ENCODE measurements at places on chromosomes 12 and 14.

- no peak for DNase-seq
Observed at GRCh38 chr12:53955036-53955775, 503 bp downstream of the HOXC12 start.

GRCh38 chr14:82661258-82661657, 1127.6 kb upstream of the SEL1L start:
- DNase-seq: no peak

- DNase-seq: no peak
Observed at GRCh38 chr14:105475269-105476096, 862 bp downstream of the CRIP2 start.

DNA sequence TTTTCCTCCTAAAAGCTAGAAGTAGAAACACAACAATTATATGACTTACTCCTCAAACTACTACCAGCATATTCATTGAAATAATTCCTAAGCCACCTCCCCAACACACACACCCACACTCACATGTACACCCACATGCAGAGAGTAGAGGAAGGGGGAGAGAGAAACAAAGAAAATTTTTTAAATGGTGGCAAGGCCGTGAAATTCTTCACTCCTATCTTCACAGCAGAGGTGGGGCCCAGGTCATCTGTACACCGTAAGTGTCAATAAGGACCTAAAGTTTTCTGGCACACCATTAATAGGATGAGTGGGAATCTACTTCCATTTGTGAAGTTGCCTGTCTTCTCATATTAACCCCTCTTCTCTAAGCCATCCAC, 73.9 kb upstream of the EGLN3 start:
- no peak for DNase-seq

- DNase-seq: no peak
Observed at GRCh38 chr12:442235-442884, 17.4 kb upstream of the B4GALNT3 start.

- DNase-seq: no peak
Observed at GRCh38 chr14:31930493-31931240, 146.4 kb upstream of the ARHGAP5 start.

GRCh38 chr12:30909349-30910037, 17.1 kb upstream of the TSPAN11 start:
- no peak for DNase-seq

DNA sequence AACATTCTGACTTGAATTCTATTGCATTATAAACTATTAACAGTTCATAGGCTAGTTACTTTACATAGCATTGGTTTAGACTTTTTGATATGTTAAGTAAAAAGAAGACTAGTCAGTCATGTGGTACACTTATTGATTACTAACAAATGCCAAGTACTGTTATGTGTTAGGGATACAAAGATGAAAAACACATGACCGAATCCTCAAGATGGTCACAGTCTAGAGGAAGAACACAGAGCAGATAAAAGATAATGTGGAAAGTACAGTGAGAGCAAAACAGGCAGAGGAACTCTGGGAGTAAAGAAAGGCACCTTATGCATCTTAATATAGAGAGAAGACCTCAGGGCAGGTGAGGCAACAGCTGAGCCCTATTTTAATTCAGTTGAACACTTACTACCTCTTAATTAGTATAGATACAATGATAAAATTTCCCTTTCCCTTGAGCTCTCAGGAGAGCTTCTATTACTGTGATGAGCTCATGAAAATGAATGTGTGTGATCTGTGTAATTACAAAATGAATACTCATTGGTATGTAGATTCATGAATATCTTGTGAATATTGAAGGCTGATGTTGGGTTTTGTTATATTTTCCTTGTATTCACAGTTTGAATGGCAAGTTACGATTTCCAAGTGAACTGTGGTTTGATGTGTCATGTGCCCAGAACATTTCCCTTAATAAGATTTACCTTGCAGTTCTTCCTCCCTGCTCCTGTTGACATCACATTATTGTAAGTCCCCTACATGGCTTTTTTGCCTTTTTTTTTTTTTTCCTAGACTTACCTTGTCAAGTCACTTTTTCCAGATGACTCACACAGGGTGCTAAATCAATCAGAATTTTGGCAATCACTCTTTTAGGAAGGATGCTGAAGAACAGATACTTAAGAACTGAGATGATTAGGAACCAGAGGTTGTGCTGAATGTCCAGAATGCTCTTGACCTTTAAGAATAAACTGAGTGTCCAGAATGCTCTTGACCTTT, 29.5 kb upstream of the MSRB3 start:
- no peak for DNase-seq

GRCh38 chr12:76402259-76402658, 54.0 kb upstream of the BBS10 start:
- no peak for DNase-seq

DNA sequence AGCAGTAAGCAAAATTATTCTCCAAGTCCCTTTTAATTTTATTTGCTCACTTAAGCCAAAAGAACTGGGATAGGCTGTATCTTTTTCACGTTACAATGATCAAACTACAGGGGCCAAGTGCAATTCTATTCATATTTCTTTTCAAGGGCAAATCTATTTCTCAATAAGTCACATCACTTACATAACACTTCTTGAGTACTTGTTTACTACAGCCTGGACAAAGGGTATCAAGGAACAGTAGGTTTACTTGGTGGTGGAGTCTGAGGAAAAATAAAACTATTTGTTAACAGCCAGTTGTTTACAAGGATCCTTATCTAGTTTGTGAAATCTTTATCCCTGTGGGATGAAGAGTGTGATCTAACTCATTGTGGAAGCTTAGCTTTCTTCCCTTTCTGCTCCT, 72.1 kb downstream of the PDE3A start:
- no peak for DNase-seq

DNA sequence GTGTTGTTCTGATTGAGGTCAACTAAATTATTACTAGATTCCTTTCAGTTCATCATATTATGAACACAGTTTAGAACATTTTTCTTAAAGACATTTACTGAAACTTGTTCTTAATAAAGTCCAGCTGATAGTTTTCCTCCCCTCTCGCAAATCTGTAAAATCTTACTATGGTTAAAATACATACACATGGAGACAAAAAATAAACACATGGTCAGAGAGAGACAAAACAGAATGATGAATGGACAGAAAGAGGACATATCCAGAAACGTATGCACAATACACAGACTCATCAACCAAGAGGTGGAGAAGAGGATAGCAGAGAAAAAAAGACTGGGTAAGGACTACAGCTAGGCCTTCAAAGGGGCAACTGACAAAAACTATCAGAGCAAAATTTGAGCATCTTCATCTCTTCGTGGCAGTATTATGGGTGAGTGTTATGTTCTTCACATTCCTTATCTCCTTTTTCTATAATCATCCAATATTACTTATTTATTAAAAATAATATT, 38.4 kb downstream of the EEA1 start:
- DNase-seq: no peak

DNA sequence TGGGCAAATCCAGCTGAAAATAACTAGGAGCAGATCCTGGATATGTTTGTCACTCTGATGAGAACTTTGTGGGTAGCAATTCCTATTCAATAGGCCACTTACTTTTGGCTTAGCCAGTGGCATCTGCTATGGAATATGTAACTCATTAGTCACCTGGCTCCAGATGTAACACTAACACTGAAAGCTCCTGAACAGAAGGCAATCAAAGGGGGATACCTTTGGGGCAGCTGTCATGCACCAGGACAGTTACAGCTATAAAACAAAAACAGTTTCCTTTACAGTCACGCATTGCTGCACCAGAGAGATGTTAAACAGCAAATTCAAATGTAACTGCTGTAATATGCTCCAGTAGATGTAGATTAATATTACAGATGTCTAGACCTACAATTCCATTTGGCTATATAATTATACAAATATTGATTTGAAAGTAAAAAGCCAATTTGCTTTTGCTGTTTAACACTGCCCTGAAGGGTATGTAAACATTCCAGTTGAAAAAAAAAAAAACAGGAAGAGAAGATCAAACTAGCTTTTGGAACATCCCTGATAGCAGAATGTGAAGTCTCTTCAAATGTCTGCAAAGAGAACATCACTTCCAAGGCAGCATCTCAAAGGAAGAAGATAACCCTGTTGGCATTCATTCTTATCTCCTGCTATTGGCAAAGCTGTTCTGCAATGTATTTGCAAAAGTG, 18.4 kb downstream of the RACGAP1 start:
- DNase-seq: no peak

- no peak for DNase-seq
Observed at GRCh38 chr12:28872654-28873268, 276.3 kb upstream of the FAR2 start.

- no peak for DNase-seq
Observed at GRCh38 chr12:127174881-127175280, 1092.1 kb upstream of the TMEM132C start.

DNA sequence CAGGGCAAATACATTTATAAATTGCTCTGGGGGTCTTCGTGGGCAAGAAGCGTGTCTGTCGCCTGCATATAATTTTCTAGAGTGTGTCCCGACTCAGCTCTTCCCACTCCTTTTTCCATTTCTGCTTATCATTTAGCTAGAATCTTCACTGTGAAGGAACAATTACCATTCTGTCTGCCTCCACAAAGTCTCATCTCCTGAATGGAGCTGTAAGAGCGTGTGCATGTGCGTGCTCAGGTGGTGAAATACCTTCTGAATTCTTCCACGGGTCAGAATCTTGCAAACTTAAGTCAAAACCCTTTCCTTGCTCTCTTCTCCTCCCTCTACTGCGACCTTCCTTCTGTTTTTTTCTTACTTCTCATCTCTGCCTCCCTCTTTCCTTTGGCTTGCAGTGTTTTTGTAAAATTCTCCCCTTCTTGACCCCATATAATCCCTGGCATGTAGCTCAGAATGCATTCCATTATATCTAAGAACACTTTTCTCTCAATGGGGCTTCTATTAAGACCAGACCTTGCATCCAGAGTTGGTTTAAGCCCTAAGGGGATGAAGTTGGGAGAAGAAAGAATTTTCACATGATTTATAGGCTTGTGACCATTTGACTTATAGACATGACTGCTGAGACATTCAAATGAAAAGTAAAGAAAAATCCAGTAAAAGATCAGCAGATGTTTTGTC, 25.0 kb upstream of the GSG1 start:
- no peak for DNase-seq

GRCh38 chr12:122190842-122191668, 8.1 kb downstream of the LRRC43 start:
- DNase-seq: peak; percentile 84

DNA sequence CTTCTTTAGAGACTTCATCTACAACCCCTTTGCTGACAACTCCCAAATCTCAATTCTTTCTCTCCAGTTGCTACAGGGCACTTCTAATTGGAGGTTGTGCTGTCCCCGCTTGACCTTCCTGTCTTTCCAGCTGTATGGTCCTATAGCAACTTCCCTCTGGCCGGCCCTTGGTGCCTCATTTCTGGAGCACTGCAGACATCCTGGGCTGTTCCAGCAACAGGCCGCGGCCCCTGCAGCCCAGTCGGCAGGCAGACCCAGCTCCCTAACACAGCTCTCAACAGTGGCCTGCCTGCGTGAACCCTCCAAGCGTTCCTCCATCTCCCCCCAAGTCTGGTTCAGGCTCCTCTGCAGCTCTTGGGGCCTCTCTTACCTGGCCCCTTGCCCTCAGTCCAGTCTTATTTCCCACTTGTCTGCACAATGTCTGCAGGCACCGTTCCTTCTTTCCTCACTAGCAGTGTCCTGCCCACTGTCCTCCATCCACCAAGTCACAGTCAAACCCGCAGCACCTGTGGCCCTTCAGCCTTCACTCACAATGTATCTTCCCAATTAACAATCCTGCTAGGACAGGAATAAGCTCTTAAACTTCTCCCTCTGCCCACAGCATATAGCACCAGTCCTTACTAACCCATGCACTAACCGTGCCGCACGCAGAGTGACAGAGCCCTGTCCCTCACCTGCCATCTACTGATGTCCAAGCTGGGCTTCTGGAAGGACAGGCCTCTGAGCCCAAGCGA, 1.6 kb upstream of the EML1 start:
- no peak for DNase-seq

DNA sequence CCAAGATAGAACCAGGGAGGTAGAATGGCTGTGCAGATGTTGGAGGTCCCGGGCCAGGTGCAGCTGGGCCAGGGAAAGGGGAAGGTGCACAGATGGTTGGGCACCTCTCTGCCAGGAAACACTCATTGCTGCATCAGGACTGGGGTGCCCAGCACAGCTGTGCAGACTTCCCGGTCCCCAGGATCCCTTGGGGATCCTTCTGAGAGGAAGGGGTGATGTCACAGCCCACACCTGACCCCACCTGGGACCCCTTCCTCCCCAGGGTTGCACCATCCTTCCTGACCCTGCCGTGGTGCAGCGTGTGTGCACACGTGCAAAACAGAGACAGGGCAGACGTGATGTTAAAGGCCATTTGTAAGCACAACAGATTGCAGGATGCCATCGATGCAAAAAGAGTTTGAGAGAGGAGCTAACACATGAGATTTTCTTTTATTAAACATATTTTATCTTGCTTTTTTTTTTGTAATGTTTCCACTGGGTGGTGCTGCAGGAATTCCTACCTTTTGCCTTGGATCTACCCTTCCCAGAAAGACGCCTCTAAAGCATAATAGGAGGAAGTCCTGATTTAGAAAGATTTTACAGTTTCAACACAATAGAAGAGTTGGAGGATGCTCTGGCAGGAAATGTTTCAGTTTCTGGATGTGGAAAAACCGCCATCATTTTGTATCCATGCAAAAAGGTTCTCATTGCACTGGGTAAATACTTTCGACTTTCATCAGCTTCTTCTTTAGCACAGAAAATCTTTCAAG, 14.8 kb downstream of the ELK3 start:
- DNase-seq: no peak

GRCh38 chr12:11563785-11564739, 85.4 kb upstream of the ETV6 start:
- DNase-seq: no peak

GRCh38 chr14:101174522-101174838, 271.0 kb upstream of the RTL1 start:
- DNase-seq: no peak

GRCh38 chr14:62431496-62431895, 613.8 kb downstream of the KCNH5 start:
- no peak for DNase-seq

- no peak for DNase-seq
Observed at GRCh38 chr12:121724925-121725324, 12.4 kb downstream of the TMEM120B start.

- DNase-seq: no peak
Observed at GRCh38 chr12:102871014-102871413, 46.0 kb downstream of the PAH start.

GRCh38 chr12:23944067-23944466, 5.4 kb downstream of the SOX5 start:
- DNase-seq: no peak

Data from T-helper 2 cell (primary cell).